Activated CD8-positive, alpha-beta memory T cell treated with anti-CD3 and anti-CD28 coated beads, Interleukin-2, amount 10 ng/mL, durations not matched to agents 7 days and 5 days (primary cell): ENCODE measurements at places on chromosomes 13 and 19. TPM values are rescaled to one million over a fixed set of nuclear protein-coding genes. Genes with fewer than 3 reads are reported as not detected.

DNA sequence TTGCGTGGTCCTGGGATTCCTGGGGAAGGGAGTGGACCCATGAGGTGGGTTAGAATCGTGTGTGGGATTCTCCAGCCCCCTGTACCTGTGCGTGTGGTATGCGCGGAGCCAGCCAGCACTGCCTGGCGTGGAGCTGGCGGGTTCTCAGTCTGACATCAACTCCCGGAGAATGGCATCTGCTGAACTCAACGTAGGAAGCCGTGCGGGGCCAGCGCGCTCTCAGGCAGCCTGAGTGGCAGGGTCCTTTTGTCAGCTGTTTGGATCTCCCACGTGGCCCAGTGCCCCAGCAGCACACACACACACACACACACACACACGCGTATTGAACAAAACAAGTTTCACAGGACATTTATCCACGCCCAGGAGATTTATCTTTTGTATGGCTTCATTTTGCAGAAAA lies 28.1 kb downstream of the ATP4B start:
- peaks cover 56% of the 10 kb centered on the region for H3K36me3 ChIP-seq
- no peaks in the 10 kb centered on the region for H3K4me1 ChIP-seq
- DNase-seq, result no peak
- no peak overlapping the region for H3K4me3 ChIP-seq

ZNF296 gene
- 5.3 TPM for total RNA-seq

GRCh38 chr13:20714563-20715329 lies 11.2 kb downstream of the IL17D start:
- no peak overlapping the region for H3K27ac ChIP-seq
- H3K36me3 ChIP-seq, result no peaks in the 10 kb centered on the region
- DNase-seq, result no peak
- H3K27me3 ChIP-seq, result peaks cover 21% of the 10 kb centered on the region
- no peak overlapping the region for H3K4me3 ChIP-seq

- no peak for DNase-seq
- H3K4me3 ChIP-seq, result no peak overlapping the region
Measured at GRCh38 chr13:20306039-20306438, 73.9 kb upstream of the GJB6 start.

DNA sequence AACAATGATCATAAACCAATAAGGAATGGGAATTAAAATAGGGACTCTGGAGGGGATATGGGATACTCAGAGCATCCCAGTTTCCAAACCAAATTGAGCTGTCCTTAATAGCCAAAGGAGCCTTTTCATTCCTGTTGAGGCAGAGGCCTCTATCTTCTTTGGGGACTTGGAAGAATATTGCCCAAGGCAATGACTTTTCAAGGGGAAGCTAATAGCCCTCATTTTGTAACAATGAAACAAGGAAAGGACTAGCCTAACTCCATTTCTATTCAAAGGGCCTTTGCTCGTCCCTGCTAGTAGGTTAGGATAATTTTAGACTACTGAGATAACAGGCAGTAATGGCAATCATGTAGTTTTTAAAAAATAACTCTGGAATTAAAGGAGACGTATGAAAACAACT lies 789.8 kb upstream of the SLITRK5 start:
- no peak overlapping the region for H3K4me3 ChIP-seq
- no peaks in the 10 kb centered on the region for H3K4me1 ChIP-seq
- H3K36me3 ChIP-seq, result no peaks in the 10 kb centered on the region

DNA sequence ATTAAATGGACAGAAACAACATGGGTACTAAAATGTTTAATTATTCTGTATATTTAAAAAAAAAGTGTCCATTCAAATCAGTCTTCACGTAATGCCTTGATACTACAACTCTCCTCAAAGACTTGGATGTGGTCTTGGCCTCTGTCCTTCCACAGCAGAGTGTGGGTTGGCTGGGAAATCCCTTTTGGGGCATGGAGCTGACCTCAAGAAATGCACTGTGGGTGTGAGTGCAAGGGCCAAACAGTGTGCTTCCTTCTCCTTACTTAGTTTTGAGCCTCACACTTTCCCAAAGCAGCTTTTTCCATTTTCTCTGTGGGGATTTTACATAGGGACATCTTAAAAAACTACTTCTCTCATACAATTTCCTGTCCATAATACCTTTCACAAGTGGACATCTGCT lies 607.4 kb downstream of the EFNB2 start:
- H3K27ac ChIP-seq, result no peak overlapping the region
- no peak for DNase-seq
- no peak overlapping the region for H3K4me3 ChIP-seq
- no peaks in the 10 kb centered on the region for H3K36me3 ChIP-seq
- no peaks in the 10 kb centered on the region for H3K4me1 ChIP-seq
- H3K27me3 ChIP-seq, result no peaks in the 10 kb centered on the region

PLIN5 gene
- not detected for total RNA-seq

- peaks cover 15% of the 10 kb centered on the region for H3K4me1 ChIP-seq
- H3K4me3 ChIP-seq, result no peak overlapping the region
- peaks cover 14% of the 10 kb centered on the region for H3K36me3 ChIP-seq
- H3K27me3 ChIP-seq, result no peaks in the 10 kb centered on the region
- no peak for DNase-seq
Measured at GRCh38 chr13:46632176-46632575, 79.2 kb downstream of the LRCH1 start.

DNA sequence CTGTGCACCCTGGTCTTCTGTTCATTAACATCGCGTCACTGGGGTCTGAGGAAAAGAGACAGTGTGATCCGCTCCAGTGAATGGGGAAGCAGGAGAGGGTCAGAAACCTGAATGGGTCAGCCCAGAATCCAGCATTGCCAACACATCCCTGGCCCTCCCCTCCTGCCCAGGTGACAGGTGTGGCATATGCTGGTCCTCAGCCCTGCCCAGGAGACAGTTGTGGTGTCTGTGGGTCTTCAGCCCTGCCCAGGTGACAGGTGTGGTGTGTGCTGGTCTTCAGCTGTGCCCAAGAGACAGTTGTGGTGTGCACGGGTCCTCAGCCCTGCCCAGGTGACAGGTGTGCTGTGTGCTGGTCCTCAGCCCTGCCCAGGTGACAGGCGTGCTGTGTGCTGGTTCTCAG lies 8.0 kb downstream of the TFDP1 start:
- peaks cover 67% of the 10 kb centered on the region for H3K36me3 ChIP-seq
- no peaks in the 10 kb centered on the region for H3K27me3 ChIP-seq
- peaks cover 16% of the 10 kb centered on the region for H3K4me1 ChIP-seq
- H3K4me3 ChIP-seq, result no peak overlapping the region
- DNase-seq, result no peak
- H3K27ac ChIP-seq, result no peak overlapping the region

DNA sequence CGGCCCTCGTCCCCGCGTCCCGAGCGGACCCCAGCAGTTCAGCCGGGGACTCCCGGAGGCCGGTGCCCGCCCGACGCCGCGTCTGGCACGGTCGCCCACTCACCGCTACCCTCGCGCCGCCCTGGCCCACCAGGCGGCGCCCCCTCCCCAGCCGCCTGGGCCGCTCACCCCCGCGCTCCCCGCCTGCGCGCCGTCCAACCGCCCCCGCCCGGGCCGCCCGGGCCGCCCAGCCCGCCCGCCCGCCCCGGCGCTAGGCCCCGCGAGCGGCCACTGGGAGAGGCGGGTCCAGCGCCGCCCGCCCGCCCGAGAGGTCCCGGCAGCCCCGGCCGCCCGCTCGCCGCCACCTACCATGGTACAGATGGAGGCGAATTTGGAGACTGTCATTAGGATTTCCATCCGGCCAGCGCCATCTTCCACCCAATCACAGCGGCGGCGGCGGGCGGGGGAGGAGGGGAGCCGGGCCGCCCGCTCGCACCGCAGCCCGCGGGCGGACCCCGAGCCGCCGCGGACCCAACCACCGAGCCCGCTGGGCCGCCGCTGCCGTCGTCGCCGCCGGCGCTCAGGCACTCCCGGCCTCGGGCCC lies at the start of gene USP12:
Gene USP12 (minus strand): TSS at position 568 of the 583 bp plus-strand sequence. CDS start 172 bp downstream, at position 396.
- H3K27me3 ChIP-seq, result no peaks in the 10 kb centered on the region
- H3K27ac ChIP-seq, result peak within 1 kb of the TSS; percentile 97
- peak within 1 kb of the TSS; percentile 92 for H3K4me3 ChIP-seq
- peaks cover 4% of the 10 kb centered on the region for H3K36me3 ChIP-seq
- H3K4me1 ChIP-seq, result peaks cover 49% of the 10 kb centered on the region

DNA sequence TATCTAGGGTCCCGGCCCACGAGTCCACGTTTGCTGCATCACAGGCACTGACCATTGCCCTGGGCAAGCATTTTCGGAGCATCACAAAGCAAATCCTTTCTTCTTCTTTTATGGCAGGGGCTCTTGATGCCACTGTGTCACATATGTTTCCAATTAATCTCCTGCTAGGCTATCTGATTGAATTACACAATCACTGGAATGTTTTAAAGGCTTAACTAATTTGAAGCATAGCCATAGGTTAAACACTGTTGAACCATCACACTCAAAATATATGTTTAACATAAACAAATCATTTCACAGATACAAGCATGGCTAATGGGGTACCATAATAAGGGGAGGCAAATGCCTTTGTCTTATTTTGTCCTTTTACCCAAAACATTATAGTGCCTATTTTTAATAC lies 338.3 kb downstream of the POU4F1 start:
- H3K4me1 ChIP-seq, result no peaks in the 10 kb centered on the region
- H3K27ac ChIP-seq, result no peak overlapping the region
- H3K36me3 ChIP-seq, result no peaks in the 10 kb centered on the region
- no peaks in the 10 kb centered on the region for H3K27me3 ChIP-seq
- no peak overlapping the region for H3K4me3 ChIP-seq

GRCh38 chr19:38514812-38515633 lies 81.5 kb downstream of the RYR1 start:
- peak overlapping the region; percentile 15 for H3K27ac ChIP-seq
- peaks cover 21% of the 10 kb centered on the region for H3K27me3 ChIP-seq
- H3K4me1 ChIP-seq, result peaks cover 29% of the 10 kb centered on the region
- H3K36me3 ChIP-seq, result no peaks in the 10 kb centered on the region
- H3K4me3 ChIP-seq, result no peak overlapping the region

- H3K27ac ChIP-seq, result no peak overlapping the region
- no peaks in the 10 kb centered on the region for H3K4me1 ChIP-seq
- no peak for DNase-seq
- no peak overlapping the region for H3K4me3 ChIP-seq
- no peaks in the 10 kb centered on the region for H3K27me3 ChIP-seq
Measured at GRCh38 chr13:113053801-113054604, 51.6 kb upstream of the F7 start.

DNA sequence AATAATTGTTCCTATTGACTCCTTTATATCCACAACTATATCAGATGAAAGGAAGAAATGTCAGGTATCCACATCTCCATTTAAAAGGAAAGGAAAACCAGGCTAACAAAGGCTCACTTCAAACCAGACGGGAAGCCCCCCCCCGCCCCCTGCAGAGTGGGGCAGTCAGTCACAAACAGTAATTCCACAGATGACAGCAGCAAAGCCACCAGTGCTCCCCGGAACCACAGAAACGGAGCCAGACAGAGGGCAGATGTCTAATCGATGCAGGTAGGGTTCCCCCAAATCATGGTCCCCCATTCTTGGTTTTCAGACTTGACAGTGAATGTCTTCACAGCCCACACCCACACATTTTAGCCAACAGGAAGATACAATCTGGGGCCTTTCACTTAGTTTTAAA lies 100.8 kb downstream of the STK24 start:
- peak overlapping the region; percentile 61 for H3K27ac ChIP-seq
- H3K27me3 ChIP-seq, result no peaks in the 10 kb centered on the region
- H3K4me1 ChIP-seq, result peaks cover 68% of the 10 kb centered on the region
- H3K4me3 ChIP-seq, result peak overlapping the region; percentile 51

DNA sequence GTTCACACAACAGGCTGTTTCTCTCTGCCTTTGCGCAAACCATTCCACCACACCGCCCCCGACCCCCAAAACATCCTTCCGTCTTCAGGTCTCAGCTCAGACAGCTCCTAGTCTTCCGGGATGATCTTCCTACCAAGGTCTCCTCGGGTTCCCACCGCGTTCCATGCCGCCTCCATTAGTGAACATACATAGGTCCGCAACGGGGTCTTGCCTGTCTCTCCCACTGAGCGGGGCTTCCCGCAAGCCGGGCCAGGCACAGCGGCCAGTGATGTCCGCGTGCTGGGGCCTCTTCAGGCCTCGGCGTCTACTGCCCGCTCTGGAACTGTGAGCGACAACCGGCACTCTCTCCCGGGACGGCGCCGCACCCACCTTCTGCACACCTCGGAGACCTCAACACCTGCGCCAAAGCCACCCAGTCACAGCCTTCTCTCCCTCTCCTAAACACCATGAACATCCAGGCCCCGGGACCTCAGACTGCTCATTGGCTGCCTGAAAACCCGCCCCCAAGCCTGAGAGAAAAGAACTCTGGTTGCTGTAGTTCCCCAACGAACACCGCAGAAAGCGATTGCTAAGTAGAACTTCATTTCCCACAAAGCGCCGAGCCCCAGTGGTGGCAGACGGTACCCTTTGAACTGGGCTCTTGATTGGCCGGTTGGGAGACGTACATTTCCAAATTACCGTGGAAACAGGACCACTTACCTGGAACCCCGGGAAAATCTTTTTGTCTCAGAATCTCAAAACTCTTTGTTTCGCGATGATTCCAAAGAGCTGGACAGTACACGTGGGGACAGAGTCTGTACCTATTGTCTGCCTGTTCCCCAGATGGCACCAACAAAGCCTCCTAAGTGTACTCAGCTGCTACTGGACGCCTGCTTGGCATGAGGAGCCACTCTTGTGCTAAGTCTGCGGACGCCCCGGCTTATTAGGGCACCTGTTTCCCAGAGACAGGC lies 9.5 kb downstream of the DYRK1B start:
- peaks cover 17% of the 10 kb centered on the region for H3K36me3 ChIP-seq
- no peak overlapping the region for H3K27ac ChIP-seq
- no peak overlapping the region for H3K4me3 ChIP-seq
- no peaks in the 10 kb centered on the region for H3K27me3 ChIP-seq
- DNase-seq, result peak; percentile 95

DNA sequence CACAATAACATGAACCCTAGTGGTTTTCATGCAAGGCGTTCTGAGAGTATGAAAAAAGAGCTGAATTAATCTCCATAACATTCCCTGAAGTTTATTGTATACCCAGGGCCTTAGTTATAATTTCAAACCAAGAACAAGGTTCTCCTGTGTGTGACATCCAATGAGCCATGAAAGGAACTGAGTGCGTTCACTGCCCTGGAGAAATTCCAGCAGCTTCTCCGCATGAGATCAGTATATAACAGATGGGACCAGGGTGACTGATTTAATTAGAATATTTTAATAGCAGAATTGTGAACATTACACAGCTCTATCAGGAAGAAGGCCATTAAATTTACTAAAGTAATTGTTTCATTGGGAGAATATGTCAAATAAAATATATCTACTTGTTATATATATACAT lies 1190.5 kb upstream of the SLC10A2 start:
- H3K27me3 ChIP-seq, result no peaks in the 10 kb centered on the region
- H3K27ac ChIP-seq, result no peak overlapping the region
- no peak overlapping the region for H3K4me3 ChIP-seq
- no peaks in the 10 kb centered on the region for H3K4me1 ChIP-seq
- H3K36me3 ChIP-seq, result no peaks in the 10 kb centered on the region

GRCh38 chr13:64755961-64756360 lies 2474.2 kb downstream of the PCDH9 start:
- no peaks in the 10 kb centered on the region for H3K36me3 ChIP-seq
- no peak for DNase-seq
- no peaks in the 10 kb centered on the region for H3K4me1 ChIP-seq
- no peaks in the 10 kb centered on the region for H3K27me3 ChIP-seq
- no peak overlapping the region for H3K27ac ChIP-seq

DNA sequence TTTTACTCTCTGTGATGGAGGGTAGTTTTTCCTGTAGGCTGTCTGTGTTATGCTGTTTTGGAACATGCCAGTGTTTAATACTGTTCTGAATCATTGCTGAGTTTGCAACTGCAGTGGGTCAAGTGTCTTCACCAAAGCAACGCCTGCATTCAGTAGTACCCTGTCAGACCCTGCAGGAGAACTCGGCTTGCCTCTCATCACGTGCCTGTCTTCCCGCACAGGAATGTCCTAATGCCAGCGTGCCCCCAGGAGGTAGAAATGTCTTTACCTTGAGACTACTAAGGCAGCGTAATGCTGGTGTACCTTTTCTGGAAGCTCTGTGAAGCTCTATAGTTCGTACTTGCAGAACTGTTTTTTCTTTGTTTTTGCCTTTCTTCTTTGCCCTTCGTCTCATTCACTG lies 42.3 kb downstream of the POLR1D start:
- DNase-seq, result no peak
- no peaks in the 10 kb centered on the region for H3K4me1 ChIP-seq
- no peak overlapping the region for H3K27ac ChIP-seq
